ENCODE measurements at places on chromosomes 7 and 10.

DNA sequence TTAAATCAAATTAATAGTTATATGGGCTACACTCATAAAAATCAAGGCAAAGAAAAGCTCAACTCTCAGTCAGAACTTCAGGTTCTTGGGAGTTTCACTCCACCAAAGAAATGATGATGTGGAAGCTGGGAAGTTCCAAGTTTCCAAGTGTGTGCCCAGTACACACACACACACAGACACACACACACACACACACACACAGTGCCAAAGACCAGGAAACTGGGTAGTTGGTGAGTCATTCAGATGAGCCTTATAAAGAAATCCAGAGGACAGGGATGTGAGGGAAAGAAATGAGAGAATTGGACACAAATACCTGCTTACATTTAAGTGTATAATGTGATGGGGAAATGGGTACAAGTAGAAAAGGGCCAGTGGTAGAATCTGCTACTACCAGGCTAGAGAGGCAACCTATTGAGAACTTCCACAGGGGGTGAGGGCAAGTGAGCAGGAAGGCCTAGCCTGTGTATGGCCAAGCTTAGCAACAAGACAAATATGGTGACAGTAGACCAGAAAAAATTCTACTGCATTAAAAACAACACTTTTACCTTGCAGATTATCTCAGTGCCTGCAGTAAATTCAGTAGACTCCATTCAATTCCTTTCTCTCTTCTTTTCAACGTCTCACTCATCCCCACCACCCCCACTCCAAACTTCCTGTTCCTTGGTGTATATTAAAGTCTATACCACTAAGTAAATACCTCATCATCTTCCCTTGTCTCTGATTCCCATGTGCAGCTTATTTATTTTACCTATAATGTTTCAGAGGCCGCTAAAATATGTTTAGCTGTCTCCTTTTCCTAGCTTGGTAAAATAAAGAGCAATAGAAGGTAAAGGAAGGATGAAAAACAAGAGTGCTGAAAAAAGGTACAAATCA is 95.0 kb downstream of the CABCOCO1 start:
- DNase-seq, result peak; percentile 73

- DNase-seq, result no peak
Measured at GRCh38 chr7:151725844-151726651, 150.9 kb downstream of the PRKAG2 start.

GRCh38 chr7:126820925-126821324 is 431.8 kb downstream of the GRM8 start:
- no peak for DNase-seq

DNA sequence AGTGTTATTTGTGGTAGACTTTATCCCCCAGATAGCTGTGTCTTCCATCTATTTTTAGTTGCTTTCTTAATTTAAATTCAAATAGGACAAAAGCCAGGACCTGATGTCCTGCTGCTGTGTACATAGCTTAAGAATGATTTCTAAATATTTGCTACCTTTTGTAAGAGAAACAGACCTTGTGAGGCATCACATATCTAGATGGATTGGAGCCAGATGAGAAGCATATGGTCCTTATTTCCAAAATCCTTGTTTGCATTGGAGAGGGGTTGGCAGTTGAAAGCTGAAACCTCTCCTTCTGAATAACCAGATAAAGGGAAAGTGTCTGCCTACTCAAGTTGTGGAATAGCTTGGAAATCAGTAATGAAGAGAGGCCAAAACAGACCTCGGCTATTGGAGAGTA is 50.7 kb upstream of the AMPH start:
- peak; percentile 46 for DNase-seq

DNA sequence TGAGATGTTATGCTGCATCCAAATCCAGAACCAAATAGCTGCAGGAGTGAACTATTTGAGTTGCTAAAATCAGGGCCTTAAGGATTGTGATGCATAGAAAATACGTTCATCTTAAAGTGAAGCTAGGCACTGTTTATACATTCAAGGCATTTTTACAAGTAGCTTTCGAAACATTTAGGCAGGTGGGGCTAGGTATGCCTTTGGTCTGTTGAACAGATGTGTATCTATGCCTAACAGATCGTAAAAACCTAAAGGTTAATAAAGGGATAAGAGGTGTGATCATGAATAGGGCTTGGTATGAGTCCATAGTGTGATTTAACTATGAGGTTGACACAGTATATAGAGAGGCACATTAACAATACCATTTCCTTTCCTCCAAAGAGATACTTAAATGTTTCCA is 262.5 kb downstream of the SEMA3D start:
- DNase-seq, result no peak

- DNase-seq, result no peak
Measured at GRCh38 chr10:104734433-104734832, 93.3 kb downstream of the SORCS3 start.

- DNase-seq, result no peak
Measured at GRCh38 chr7:35551321-35552081, 143.4 kb downstream of the HERPUD2 start.

DNA sequence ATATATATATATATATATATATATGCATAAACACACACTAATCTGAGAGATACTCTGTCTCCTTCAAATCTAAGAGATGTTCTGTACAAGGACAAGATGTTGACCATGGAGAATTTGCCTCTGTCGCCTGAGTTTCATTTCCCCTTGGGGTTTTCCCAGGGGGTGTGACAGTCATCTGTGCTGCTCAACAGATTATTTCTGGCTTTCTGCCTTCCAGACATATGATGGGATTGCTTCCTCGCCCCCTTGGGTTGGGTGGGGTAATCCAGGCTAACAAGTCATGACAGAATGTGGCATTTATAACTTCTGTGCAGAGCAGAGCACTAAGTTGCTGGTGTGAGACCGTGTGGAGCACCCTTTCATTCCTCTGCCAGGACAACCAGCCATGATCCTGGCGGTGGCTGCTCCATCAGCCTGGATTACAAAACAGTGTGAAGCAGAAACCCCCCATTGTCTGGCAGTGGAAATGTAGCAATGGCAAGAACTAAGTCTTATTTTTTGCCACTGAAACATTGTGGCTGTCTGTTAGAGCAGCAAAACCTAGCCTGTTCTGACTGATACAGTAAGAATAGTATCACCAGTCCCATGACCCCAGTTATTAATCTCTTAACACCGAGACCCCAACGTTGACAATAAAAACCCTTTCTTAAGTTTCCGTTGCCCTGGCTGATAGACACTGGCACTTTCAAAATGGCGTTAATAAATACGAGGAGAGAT is 13.7 kb upstream of the USP6NL start:
- DNase-seq, result no peak

DNA sequence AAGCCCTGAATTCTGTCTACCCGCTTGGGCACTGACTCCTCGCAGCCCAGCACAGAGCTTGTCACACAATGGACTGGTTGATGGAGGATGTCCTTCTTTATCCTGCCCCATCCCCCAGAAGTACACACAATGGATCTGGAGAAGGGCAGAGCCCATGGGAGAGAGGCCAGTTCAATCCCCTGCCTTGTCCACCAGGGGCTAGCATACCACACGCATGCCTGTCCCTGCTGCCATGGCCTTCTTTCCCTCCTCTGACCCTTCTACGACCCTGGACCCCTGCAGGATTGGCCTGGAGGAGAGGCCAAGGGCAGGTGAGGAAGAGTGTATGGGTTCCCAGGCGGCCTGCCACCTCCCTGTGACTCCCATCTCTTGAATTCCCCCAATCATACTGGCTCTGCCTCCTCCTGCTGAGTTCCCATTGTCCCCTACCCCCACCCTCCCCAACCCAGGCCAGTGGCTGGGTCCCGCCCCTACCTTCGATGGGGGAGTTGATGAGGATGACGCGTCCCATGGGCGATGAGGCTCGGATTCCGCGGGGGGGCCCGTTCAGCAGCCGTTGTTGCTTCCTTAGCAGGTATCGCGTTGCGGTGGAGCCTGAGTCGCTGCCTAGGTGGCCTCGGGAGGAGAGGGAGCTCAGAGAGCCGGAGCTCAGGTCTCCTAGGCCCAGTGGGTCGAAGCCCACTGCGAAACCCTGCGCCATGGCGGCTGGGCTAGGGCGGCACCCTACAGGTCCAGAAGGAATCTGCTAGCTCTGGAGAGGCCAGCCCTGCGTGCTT is 1.2 kb downstream of the PDZD7 start:
- no peak for DNase-seq

DNA sequence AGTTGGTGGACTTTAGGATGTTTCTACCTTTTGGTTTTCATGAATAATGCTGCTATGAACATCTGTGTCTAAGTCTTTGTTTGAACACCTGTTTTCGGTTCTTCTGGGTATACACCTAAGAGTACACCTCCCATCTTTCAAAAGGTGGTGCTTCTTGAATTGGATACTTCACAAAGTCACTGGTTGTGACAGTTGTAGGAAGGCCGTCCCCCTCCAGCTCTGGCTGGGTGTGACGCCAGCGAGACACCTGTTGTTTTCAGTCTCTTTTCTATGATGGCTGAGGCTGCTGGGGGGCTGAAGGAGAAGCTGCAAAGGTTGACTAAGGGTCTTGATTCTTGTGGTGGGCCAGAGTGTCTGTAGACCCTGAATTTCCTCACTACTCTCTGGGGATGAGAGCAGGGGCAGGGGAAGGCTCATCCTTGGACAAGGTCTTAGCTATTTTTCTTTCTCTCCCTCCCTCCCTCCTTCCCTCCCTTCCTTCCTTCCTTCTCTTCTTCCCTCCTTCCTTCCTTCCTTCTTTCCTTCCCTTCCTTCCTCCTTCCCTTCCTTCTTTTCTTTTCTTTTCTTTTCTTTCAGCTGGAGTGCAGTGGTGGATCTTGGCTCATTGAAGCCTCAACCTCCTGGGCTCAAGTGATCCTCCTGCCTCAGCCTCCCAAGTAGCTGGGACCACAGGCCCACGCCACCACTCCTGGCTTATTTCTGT is 5.6 kb downstream of the NEURL1 start:
- DNase-seq, result no peak

GRCh38 chr10:110994406-110995086 is 75.1 kb downstream of the SHOC2 start:
- no peak for DNase-seq

DNA sequence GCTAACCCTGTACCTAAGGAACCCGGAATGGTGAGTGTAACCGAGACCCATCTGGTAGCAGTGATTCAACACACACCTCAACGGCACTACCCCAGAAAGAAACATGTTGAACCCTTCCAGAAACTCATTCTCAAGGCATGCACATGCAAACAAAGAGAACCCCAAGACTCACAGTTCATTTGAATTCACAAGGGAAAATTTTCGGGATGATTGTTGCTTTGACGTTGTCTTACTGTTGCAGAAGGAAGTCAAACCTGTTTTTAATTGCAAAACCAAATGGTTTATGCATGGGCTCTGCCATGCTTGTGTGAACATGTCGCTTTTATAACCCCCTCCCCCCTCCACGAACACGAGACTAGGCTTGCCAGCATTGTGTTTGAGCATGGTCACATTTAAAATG is 539.7 kb downstream of the GATA3 start:
- no peak for DNase-seq

DNA sequence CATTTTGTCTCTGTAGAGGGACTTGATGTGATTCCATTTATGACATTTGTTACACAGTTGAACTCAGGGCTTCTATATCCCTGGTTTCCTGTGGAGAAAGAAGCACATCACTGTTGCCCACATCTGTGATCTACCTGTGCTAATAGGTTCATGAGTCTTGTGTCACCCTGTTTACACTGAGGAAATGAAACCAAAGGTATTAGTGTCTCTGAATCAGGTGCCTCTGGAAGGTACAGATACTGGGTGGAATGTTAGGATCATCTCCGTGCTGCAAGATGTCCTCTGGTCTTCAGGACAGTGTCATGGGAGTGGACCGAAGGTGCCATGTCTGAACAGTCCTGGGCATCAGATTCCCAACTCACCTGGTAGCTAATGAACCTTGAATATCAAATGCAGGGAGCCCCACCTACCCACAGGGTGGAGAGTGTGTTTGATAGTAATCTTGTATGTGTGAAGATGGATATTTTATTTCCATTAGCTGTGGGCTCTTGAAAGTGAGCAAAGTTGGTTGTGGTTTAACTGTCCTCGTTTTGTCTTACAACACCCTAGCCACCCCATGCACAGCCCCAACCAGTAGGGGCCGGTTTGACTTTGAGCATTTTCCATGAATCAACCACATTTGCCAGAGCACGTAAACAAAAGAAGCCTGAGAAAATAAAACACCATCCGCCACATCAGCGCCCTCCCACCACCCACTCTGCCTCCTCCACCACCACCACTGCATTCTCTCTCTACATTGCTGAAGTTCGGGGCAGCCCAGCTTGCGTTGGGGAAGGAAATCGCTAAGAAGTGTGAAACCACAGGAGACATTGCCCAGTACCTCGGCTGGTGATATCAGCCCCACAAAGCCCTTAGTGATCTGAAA is 40.7 kb downstream of the TARP start:
- no peak for DNase-seq
